Progenitor cell of endocrine pancreas (in vitro differentiated cells): ENCODE measurements at places on chromosomes 6 and 20.
A peak's percentile ranks its signal among the peaks of the same experiment; 100 is the strongest.

DNA sequence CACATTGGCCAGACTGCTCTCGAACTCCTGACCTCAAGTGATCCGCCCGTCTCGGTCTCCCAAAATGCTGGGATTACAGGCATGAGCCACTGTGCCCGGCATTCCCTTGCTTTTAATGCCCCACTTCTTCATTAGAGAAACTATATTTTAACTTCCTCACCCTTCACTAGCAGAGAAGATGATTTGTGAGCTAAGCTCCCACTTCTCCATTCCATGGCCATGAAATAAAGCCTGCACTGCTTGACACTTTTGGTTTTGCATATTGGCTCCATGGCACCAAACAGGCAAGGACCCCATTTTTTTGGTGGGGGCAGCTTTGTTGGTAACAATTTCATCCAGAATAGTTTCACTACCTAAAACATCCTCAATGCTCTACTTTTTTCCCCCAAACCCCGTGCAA is 145.3 kb downstream of the TFAP2B start:
- DNase-seq, result no peak

DNA sequence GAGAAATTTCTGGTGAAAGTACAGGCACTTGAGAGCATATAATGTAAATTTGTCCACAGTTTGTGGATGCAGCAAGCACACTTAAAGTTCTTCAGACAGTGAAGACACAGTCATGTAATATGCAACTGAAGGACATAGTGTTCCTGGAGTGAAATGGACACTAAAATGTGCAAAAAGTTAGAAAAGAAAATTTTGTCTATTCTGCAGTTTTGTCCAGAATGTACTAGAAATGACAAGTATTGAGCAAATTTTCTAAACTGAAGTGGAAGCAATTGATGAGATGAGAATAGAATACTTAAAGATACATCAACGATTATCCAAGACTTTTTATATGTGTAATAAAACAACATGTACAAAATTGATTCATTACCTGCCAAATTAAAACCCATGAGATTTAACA is 647.0 kb upstream of the IMPG1 start:
- DNase-seq, result no peak

DNA sequence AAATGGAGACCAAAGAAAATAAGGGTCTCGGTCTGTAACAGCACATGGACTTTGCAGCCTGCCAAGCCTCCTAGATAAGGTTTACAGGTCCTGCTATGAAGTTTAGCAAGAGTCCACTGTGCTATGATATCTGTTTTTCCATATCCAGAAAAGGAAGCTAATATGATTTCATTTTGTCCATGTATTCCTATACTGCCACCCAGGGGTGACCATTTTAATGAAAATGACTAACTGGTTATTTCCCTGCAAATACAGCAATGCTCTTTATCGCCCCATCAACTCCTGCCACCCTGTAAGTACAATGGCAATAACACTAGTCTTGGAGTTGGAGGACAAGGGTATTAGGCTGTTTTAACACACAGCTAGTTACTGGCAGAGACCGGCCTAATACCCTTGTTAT is 115.2 kb upstream of the GLP1R start:
- DNase-seq, result no peak

GRCh38 chr6:109434456-109434855 is 6.0 kb downstream of the PPIL6 start:
- DNase-seq, result no peak

- no peak for DNase-seq
Observed at GRCh38 chr20:45358282-45359068, 4.5 kb upstream of the SYS1 start.

GRCh38 chr6:144675231-144675861 is 390.2 kb downstream of the UTRN start:
- no peak for DNase-seq

GRCh38 chr6:114862819-114863218 is 520.0 kb upstream of the HS3ST5 start:
- no peak for DNase-seq

- DNase-seq, result no peak
Observed at GRCh38 chr6:3085074-3085473, 16.8 kb downstream of the RIPK1 start.

- DNase-seq, result no peak
Observed at GRCh38 chr6:121242386-121242785, 91.9 kb downstream of the TBC1D32 start.

- DNase-seq, result no peak
Observed at GRCh38 chr6:90118581-90118980, 178.1 kb downstream of the BACH2 start.

- DNase-seq, result no peak
Observed at GRCh38 chr6:17881085-17881858, 106.2 kb downstream of the KIF13A start.

DNA sequence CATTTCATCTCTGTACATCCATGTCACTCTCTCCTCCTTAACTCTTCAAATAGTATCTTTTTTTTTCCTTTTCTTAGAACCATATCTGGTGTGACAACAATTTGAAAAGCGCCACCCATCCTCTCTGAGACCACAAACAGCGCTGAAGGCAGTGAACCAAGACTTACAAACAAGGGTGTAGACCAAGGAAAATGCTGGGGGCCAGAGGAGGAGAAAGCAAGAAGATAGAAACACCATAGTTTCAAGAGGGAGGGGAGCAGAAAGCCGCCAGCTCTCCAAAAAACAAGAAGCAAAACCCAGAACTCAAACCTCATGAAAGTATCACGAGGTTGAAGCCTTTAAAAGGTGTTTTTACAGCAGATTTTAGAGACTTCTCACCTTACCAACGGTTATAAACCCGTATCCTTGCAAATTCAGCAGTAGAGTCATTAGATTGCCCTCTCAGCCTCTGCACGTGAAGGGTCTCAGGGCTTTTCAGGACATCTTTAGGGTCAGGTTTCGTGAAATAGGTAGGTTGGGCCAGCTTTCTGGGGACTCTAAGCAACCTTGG is 13.3 kb upstream of the RIPOR2 start:
- DNase-seq, result no peak

GRCh38 chr6:145241039-145241438 is 494.3 kb downstream of the EPM2A start:
- no peak for DNase-seq

DNA sequence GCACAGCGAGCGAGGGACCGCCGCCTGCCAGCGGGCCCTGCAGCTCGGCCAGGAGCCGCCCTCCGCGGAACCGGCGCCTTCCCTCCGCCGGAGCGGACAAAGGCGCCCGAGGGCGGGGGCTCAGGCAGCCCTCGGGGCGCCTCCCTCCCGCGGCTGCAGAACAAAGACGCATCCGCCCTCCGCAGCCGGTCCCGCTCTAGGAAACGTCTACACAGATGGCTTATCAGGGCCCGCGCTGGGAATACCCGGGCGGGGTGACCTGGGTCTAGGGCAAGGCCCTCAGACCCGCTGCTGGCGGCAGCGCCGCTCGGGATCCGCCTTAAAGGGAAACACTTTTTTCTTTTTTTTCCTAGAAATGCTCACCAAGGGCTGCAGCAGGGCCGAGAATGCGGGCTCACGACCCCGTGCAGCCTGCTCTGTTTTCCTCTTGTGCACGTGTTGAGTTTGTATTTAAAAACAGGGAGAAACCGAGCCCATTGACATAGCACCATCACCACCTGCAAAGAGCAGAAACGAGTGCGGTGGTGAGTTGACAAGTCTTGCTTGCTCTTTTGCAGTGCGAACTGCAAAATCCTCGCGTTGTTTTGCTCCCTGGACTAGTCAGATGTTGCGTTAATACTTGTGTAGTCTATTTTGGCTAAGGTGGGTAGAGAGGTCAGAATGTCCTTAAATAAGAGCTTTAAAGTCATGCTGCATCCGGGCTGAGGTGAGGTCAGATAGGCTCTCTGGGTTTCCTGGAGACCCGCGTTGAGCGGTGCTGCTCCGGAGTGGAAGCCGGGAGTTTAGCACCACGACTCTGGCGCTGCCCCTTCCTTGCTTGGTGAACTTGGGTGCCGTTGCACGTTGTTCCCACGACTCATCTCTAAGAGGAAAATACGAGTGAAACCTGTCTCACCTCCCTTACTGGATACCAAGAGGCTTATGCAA is 1.1 kb upstream of the RPS6KA2 start:
- DNase-seq, result peak; percentile 62

GRCh38 chr20:10376270-10377075 is 57.5 kb downstream of the MKKS start:
- no peak for DNase-seq

DNA sequence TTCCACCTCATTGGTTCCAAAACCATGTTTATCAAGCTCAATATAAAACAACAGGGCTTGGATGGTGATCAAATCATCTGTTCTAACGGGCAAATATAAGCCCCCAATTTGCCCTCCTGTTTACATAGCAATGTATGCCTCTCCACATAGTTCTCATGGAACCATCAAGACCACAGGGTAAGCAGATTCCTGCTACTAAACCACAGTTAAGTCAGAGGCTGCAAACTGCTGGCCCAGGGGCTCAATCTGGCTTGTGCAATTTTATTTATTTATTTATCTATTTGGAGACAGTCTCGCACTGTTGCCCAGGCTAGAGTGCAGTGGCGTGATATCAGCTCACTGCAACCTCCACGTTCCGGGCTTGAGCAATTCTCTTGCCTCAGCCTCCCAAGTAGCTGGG is 18.9 kb upstream of the MTHFD1L start:
- no peak for DNase-seq

- no peak for DNase-seq
Observed at GRCh38 chr6:48449002-48449401, 338.0 kb upstream of the PTCHD4 start.

- peak; percentile 2 for DNase-seq
Observed at GRCh38 chr6:169825558-169826225, 74.3 kb downstream of the ERMARD start.

DNA sequence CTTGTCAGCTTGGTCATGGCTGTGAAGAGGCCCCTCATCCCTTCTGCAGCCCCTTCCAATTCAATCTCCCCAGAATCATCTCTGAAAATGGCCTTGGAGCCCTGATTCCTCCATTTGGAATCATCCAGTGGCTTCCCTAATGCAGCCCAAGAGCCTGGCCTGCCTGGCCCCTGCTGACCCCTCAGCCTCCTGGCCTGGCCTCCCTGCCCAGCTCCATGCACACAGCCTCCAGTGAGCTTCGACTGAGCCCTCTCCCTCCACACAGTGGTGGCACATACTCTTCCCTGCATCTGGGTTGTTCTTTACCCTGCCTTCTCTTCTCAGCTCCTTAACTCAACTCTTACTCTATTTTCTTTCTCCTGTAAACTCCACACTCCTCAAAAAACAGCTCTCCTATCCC is 120.9 kb downstream of the ANKRD60 start:
- DNase-seq, result no peak

DNA sequence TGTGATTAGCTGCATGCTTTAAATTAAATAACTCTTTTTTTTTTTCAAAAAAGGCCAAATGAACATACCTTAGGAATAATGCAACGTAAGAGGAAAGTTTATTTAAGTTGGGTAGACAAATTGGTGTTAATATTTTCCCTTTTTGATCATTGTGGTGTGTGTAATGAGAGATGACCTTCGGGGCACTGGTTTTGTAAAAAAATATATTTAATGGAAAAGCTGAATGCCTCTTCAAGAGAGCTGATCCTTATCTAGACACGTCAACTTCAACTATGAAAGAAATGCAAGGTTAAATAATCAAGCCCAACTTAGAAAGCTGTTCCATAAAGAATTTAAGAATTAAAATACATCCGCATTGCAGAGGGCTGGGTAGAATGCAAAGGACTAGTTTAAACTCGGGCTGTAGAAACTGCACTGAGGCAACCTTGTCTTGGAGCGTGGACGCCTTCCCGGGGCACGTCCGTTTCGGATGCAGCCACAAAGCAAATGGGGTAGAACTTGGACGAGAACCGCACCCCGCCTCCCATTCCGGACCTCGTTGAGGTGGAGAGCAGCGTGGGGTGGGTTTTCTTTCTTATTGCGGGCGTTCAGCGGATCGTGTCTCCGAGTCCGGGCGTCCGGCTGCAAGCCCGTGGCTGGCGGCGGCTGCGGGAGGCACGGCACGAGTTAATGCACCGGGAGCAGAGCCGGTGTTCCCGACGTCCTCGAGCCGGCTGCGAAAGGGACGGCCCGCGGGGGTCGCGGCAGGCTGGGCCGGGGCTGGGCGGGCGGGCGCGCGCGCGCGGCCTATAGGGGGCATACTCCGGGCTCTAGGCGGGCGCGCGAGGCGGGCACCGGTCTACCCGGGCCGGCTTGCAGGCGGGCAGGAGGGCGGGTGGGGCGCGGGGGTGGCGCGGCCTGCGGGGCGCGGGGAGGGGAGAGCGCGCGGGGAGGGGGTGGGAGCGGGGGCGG is 1.9 kb downstream of the JARID2 start:
- DNase-seq, result peak; percentile 48
